ENCODE measurements at places on chromosomes 13 and 19.
A peak's percentile ranks its signal among the peaks of the same experiment; 100 is the strongest.

GRCh38 chr13:79631051-79631659, 150.2 kb downstream of the NDFIP2 start:
- DNase-seq: peak; percentile 69

GRCh38 chr13:114147803-114148520, 15.5 kb upstream of the RASA3 start:
- DNase-seq: no peak

DNA sequence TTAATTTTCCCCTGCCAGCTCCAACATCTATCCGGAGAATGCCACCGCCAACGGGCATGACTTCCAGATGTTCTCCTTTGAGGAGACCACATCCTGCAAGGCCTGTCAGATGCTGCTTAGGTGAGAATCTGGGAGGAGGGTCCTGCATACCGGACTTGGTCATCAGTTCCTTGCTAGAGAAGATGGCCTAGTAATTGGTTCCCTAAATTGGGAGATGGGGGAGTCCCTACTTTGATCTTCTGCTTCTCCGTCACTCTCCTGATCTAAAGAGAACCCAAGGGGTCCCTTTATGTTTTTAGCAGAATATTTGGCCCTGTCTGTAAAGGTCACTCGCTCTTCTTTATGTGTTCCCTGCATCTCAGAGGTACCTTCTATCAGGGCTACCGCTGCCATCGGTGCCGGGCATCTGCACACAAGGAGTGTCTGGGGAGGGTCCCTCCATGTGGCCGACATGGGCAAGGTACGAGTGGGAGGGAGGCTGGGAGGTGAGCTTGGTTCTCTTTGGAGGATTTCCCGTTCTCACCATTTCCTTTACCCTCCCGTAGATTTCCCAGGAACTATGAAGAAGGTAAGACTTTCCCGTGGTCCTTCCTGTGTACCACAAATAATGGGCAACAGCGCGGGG, 54.1 kb upstream of the ADGRE1 start:
- no peak for DNase-seq

GRCh38 chr13:31722673-31723072, 16.7 kb upstream of the RXFP2 start:
- DNase-seq: no peak

DNA sequence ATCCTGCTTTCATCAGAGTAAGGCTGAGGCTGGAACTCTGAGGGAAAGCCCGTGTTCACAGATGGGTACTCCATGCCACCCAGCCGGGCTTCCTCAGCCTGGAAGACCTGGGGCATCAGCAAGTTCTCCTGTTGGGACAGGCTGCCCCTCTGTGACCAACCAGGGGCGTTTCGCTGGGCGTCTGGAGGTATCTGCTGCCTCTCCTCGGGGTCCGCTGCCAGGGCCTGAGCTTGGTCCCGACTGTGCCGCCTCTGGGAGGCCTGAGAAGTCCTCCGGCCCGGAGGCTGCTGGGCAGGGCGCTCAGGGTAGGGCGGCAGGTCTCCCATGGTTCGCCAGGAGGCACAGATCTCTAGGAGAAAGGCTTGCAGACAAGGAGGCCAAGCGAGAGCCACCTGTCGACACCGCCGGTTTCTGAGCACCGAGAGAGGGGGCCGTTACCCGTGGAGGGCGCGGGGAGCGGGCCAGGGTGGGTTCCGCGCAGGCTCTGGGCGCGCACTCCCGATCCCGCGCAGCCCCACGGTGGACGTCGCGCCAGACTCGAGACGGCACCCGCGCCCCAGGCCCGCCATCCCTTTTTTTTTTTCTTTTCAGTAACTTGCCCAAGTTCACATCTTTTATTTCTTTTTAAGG, at the start of gene RSPH6A:
Gene RSPH6A (minus strand): TSS at position 458 of the 630 bp plus-strand sequence. CDS start 132 bp downstream, at position 326.
- peak; percentile 63 for DNase-seq

DNA sequence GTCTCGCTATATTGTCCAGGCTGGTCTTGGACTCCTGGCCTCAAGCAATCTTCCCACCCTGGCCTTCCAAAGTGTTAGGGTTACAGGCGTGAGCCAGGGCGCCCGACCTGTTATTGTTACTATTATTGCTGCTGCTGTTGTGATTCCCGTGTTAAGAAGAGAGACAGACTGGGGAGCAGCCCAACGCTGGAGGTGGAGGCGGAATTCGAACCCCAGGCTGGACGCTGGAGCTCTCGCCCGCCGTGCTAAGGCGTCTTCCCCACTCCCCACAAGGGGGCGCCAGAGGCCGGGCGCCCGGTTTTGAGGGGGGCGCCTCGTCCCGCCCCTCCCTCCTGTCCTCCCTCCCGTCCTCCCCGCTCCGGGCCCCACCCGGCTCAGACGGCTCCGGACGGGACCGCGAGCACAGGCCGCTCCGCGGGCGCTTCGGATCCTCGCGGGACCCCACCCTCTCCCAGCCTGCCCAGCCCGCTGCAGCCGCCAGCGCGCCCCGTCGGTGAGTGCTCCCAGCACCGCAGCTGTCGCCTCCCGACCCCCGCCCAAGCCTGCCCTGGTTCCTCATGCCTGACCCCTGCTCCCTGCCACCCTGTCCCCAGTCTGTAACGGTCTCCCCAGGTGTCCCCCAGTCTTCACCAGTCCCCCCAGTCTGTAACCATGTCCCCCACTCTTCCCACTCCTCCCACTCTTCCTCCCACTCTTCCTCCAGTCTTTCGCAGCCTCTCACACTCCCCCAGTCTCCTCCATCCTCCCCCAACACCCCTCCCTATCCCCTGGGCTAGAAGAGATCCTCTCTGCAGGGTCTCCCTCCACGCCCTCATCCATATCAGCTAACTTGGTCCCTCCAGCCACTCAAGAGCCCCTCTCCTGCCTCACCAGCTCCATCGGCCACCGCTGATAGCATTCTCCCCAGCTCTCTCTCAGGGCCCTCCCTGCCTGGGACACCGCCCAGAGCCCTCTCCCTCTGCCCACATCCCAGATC, at the start of gene EHD2:
Gene EHD2 (plus strand): TSS at position 377 of the 976 bp plus-strand sequence. CDS start 3,191 bp downstream, outside the sequence.
- DNase-seq: no peak

DNA sequence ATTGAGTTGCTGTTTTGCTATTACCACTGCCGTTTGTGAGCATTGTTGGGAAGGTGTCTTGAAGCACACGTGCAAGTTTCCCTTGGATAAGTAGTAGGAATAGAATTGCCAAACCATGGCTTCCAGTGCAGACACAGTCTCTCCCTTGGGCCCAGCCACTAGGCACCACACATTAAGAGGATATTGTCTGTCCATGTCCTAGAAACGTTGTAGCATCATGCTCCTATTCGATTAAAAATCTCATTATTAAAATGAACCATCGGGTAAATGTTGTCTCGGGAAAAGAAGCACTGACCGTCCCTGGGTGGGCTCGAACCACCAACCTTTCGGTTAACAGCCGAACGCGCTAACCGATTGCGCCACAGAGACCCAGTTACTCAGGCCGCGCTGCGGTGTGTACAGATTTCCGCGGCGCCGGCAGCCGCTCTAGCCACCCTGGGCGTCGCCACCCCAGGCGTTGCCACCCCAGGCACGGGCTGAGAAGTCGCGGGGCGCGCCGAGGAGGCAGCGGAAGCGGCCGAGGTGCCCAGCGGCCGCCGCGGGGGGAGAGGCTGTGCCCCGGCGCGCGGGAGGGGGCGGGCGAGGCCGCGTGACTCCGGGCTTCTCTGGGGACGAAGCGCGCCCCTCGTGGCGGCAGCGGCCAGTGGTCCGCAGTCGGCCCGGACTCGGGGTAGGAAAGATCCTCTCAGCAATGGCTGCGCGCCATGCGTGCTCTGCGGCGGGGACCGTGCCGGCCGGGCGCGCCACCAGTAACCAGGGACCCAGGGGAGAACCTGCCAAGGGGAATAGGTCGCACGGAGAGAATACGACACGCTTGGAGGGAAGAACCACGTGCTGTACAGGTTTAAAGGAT, 56.2 kb downstream of the USPL1 start:
- DNase-seq: peak; percentile 93

- DNase-seq: no peak
Observed at GRCh38 chr13:40661875-40662665, 4.4 kb downstream of the FOXO1 start.

DNA sequence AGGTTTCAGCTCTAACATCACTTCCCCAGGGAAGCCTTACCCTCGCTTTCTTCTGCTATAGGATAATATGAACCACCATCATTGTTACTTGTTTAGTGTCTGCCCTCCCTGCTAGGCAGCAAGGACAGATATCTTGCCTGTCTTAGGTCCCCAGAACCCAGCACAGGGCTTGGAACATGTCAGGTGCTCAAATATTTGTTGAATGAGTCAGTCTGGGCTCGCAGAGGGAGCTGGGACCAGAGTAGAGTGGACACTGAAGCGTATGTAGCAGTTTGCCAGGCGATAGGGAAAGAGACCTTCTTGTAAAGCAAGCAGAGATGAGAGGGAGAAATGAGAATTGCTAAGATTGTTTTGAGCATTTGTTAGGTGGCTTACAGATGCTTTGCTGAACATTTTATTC, 11.7 kb downstream of the BCKDHA start:
- DNase-seq: peak; percentile 94

DNA sequence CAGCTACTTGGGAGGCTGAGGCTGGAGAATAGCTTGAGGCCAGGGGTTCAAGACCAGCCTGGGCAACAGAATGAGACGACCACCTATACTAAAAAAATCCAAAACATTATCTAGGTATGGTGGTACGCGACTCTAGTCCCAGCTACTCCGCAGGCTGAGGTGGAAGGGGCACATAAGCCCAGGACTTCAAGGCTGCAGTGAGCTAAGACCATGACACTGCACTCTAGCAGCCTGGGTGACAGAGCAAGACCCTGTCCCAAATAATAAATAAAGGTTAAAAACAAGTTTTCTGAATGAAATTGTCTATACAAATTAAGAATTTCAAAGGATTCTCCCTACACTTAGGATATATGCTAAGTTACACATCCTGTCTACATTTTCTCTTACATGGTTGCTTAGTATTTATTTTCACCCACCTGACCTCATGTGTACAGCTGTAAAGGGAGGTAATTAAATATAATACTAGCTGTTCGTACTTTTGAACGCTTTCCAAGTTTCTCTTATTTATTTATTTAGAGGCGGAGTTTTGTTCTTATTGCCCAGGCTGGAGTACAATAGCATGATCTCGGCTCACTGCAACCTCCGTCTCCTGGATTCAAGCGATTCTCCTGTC, 1.6 kb downstream of the SLC25A30 start:
- no peak for DNase-seq

GRCh38 chr19:45477713-45478453, 10.1 kb downstream of the FOSB start:
- no peak for DNase-seq

DNA sequence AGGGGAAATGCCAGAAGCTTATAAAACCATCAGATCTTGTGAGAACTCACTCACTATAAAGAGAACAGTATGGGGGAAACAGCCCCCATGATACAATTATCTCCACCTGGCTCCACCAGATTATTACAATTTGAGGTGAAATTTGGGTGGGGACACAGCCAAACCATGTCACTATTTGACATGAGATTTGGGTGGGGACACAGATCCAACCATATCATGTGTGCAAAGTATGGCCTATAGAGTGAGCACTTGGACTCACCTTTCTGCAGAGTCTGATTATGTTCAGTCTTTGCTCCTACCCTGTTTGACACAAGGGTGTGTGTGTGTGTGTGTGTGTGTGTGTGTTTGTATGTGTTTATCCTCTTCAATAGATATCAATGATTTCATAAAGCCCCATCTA, 287.5 kb downstream of the ZNF536 start:
- DNase-seq: peak; percentile 10

DNA sequence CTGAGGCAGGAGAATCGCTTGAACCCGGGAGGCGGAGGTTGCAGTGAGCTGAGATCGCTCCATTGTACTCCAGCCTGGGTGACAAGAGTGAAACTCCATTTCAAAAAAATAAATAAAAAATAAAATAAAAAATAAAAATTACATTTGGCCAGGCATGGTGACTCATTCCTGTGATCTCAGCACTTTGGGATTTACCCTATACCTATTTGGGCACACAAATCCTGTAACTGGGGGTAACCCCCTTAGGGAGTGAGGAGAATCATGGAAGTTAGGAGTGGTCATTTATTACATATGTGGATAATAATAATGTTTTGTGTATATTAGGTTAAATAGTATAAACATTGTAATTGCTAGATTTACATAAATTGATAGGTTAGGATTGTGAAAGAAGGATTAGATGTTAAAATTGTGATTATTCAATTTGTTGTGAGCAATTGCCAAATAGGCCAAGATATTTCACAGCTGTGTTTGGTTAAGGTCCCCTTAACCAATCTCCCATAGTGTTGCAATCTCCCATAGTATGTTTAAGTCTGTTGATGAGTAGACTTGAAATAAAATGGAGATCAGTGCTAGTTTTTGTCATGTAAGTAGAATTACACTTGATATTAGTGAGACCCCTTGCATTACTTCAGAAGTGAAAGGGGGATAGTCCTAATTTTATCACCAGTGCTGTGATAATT, 30.7 kb downstream of the ZNF844 start:
- no peak for DNase-seq

- no peak for DNase-seq
Observed at GRCh38 chr19:46718157-46718933, 1.4 kb upstream of the PRKD2 start.

- no peak for DNase-seq
Observed at GRCh38 chr19:53982611-53983010, 8.8 kb upstream of the CACNG6 start.

GRCh38 chr13:112343591-112343990, 32.6 kb upstream of the SPACA7 start:
- DNase-seq: peak; percentile 28

GRCh38 chr13:110661256-110661655, 44.7 kb downstream of the CARS2 start:
- DNase-seq: no peak

- DNase-seq: no peak
Observed at GRCh38 chr19:31701146-31701545, 351.9 kb upstream of the TSHZ3 start.

GRCh38 chr13:45393941-45394570, 24.1 kb downstream of the SLC25A30 start:
- peak; percentile 71 for DNase-seq

- DNase-seq: peak; percentile 91
Observed at GRCh38 chr19:33064792-33065550, at the start of gene RHPN2. Gene RHPN2 (minus strand): TSS chr19:33064888. CDS start chr19:33064852, 36 bp downstream.

- no peak for DNase-seq
Observed at GRCh38 chr19:6228551-6229215, 51.1 kb downstream of the MLLT1 start.

GRCh38 chr19:6803036-6803404, 30.5 kb downstream of the VAV1 start:
- DNase-seq: no peak

Measured in islet precursor cell (in vitro differentiated cells).